Uterus (tissue), 4 donors: ENCODE measurements at places on chromosomes 4 and X.

DNA sequence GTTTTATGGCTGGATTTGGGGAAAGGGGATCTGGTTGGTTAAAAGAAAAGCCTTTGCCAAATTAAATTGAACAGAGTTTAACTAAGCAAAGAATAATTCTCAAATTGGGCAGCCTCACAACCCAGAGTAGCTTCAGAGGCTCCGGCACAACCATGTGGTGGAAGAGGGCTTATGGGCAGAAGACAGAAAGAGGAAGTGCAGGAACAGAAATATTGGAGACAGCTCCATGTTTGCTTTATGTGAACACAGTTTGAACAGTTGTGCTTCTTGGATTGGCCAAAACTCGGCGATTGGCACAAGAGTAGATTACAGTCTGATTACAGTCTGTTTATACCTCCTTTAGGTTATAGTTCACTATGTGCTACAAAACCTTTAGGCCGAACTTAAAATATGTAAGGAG, 562.7 kb downstream of the TRIML1 start:
- no peak for DNase-seq

- DNase-seq: no peak
These were observed 5.5 kb upstream of the HMX1 start for GRCh38 chr4:8876982-8877779.

GRCh38 chr4:39066371-39066770, 4.3 kb downstream of the KLHL5 start:
- no peak for DNase-seq

GRCh38 chr4:1366371-1367229, 19.6 kb downstream of the UVSSA start:
- no peak for DNase-seq

GRCh38 chr4:69849969-69850368, 10.0 kb downstream of the SULT1E1 start:
- DNase-seq: no peak

- DNase-seq: no peak
These were observed 155.9 kb downstream of the APBB2 start for GRCh38 chr4:41058426-41058825.

DNA sequence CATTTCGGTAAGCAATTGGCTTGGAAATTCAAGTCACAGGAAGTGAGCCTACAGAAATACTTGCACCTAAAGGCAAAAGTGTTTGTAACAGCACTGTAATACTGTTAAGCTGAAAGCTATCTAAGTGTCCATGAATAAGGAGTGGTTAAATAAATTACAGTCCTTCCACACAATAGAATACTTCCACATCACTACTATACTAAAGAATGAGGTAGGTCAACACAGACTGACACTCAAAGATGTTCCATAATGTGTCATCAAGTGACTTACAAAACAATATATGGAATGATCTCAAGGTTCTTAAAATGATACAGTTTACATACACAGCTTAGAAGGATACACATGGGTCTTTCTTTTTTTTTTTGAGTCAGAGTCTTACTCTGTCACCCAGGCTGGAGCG, 27.0 kb downstream of the SLC10A6 start:
- DNase-seq: no peak

GRCh38 chr4:90095000-90095399, 32.2 kb upstream of the CCSER1 start:
- no peak for DNase-seq

GRCh38 chr4:140084385-140084784, 69.6 kb downstream of the MAML3 start:
- no peak for DNase-seq

GRCh38 chr4:57109847-57110639, at the start of gene IGFBP7:
TSS of gene IGFBP7 (minus strand) at chr4:57110385. CDS start at chr4:57110351, 34 bp downstream.
- DNase-seq: peak; percentile 72

DNA sequence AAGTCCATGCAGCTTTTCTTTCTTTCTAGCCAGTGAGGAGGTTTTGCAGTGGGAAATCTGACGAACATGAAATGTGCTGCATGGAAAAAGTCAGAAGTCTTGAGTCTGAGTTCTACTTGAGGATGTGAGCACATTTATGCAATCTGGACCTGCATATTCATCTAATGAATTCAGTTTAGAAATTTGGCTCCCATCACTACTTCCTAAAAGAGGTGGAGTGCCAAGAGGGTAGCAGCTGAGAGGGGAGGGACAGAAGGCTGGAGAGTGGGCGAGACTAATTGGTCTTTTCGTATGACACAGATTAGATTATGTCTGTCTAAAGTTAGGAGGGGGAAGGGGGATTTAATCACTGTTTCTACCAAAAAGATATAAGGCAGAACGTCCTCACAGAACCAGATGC, 535.9 kb downstream of the IQCM start:
- no peak for DNase-seq

DNA sequence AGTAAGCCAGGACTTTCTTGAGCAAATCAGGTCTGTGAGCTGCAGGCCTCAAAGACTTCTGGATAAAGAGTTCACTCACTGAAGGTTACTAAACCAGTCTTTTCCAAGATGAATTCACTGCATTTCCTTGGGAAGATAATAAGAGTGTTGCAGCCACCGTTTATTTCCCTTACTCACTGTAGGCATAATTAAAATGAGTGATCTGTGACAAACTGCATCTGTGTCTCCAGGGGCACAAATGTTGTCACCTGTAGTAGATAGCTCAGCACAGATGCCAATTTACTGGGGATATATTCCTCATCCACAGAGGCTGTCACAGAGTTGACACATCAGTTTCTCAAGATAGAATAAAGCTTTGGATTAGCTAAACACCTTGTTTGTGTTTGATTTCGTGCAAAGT, 580.2 kb downstream of the SPRY1 start:
- DNase-seq: no peak

- DNase-seq: peak; percentile 54
These were observed 38.4 kb downstream of the NAP1L5 start for GRCh38 chr4:88659055-88659889.

DNA sequence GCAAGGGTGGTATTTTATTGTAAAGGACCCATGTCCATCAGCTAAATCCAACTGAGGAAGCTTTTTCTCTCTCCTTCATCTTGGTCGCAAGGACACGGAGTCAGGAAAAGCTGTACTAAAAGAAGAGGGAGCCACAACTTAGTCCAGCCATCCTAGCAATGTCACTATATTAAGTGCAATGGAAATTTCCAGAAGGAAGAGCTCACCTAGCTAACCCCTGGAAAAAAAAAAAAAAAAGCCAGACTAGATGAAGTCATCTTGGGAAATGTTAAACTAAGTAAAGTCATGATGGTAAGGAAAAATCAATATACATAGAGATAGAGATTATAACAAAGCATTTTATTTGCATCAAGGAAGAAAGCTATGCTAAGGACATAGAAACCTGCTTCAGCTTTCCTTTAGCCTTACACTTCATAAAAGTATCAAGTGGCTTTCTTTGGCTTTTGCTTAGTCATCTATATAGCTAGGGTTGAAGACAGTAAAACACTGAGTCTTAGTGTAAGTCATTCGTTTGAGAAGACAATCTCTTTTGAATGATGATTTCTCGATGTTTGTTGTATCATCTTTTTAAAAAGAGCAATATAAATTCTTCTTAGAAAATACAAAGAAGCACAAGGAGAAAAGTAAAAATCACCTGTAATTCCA, 18.6 kb upstream of the CA5B start:
- no peak for DNase-seq

- DNase-seq: no peak
These were observed 4.2 kb downstream of the UFSP2 start for GRCh38 chr4:185421366-185422124.

GRCh38 chrX:71912156-71912555, 1.5 kb downstream of the NHSL2 start:
- DNase-seq: no peak

GRCh38 chr4:6493658-6494304, 21.4 kb upstream of the PPP2R2C start:
- DNase-seq: no peak

DNA sequence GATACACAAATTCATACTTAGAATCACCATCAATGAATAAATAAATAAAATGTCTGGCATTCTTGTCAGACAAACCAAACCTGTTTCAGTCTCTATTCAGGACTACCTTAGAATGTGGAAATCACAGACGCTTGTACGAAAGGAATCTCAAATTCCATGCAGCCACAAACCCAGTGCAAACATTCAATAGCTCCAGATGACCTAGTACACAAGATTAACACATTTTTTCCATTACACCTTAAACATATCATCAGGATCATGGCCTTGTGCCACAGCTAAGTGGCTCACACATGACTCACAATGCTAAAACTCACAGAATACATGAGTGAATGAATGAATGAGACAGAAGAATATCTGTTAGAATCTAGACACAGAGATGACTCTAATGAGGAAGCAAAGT, 134.2 kb downstream of the PWWP3B start:
- no peak for DNase-seq

DNA sequence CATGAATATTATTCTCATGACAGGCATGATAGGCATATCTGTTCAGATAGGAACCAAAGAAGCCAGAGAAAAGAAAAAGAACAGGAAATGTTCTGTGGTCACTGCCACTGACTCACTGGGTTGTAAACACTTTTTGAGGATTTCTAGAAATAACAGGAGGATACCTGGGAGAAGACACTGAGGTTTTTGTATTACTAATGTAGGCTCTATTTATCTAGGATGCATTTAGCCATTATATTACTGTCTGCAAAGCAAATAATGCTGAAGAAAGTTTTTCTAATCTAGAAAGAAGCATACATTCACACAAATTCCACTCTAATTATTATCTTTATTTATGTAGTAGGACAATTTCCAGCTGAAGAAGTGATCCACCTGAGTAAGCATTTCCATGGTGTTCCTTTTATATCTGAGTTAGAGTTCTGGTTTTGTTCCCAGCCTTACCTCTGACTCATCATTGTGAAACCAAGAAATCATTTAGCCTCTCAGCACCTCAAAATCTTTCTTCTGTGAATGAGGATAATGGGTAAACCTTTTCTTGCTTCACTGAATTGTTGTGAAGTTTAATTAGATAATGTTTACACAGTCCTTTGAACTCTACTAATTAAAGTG, 40.2 kb upstream of the EPGN start:
- DNase-seq: no peak

GRCh38 chr4:188206783-188207182, 67.5 kb downstream of the TRIML1 start:
- DNase-seq: no peak

- no peak for DNase-seq
These were observed 207.9 kb upstream of the FAT1 start for GRCh38 chr4:186931519-186931918.

DNA sequence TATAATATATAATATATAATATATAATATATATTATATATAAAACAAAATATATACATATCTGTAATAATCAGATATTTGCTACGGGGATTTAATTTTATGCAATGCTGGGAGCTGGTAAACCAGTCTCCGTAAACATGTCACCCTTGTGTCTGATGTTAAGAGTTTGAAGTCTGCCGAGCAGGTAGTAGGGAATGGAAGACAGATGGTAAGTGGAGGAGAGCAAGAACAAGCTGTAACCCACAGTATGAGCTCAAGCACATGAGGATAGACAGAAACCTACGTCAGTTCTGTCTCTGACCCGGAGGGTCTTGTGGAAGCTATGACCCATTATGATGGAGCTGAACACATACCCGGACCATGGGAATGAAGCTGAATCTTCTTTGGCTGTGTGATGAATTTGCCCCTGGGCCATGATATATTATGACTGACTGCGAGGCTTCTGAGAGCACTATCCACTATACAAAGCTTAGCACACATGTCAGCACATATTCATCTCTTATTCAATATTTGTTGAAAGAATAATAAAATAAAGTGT, 46.2 kb downstream of the TIGD2 start:
- DNase-seq: no peak

DNA sequence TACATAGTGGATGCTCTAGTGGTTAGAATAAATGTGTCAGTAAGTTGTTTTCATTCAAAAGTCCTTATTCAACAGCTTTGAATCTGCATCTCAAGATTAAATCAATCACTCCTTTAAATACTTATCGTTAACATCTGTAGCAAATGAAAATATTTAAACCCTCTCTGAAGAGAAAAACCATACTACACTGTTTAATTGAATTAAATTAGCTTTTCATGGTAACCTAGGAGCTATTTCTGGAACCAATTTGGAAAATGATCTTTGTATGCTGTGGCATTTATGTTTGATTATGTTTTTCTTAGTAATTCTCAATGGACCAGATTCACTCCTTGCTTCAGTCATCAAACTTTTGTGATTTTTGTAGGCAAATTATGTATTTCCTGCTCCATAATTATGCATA, 9.7 kb downstream of the BMPR1B start:
- no peak for DNase-seq

DNA sequence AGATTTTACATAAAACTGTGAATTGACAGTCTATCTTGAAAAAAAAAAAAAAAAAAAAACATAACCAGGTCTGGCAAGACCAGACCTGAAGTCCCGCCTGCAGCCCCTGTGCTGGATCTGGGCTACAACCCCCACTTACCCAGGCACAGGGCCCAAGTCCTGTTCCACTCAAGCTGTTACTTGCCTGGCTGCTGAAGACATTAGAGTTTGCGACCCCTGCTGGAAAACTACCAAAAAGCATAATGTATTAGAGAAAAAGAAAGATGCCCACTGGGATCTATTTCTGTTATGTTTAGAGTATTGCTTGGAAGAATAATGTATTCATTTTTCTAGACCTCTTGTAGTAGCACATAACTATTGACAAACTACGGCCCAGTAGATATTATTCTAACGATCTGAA, 4.7 kb downstream of the HS3ST1 start:
- DNase-seq: peak; percentile 22

DNA sequence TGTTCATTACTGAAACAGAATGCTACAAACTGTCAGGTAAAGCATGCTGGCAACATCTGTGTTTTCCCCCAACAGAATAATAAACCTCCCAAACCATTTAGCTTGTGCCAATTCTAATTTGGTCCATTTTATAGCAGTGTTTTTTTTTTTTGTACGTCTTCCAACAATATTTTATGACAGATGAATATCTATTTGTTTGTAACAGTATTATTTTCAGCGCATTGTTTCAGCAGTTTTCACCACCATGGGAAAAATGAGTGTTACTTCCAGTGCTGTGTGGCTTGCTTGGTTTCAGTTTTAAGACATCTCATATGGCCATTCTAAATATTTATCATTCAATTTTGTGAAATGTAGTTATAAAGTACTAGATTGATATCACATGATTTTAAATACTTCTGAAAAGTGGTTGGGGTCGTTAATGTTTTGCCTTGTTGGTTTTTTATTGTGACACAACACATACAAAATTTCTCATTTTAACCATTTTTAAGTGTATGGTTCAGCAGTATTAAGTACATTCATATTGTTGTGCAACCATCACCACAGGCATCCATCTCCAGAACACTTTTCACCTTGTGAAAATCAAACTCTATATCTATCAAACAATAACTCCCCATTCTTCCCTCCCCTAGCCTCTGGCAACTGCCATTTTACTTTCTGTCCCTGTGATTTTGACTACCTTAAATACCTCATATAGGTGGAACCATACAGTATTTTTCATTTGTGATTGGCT, 25.6 kb upstream of the TBC1D19 start:
- DNase-seq: no peak

- no peak for DNase-seq
These were observed 35.1 kb downstream of the ADGRA3 start for GRCh38 chr4:22480675-22481327.

- DNase-seq: no peak
These were observed 155.5 kb downstream of the SLC7A11 start for GRCh38 chr4:138086611-138087041.
